ENCODE measurements at places on chromosomes 3 and 15.

GRCh38 chr3:135165260-135165659 lies 370.2 kb downstream of the EPHB1 start:
- DNase-seq = no peak

GRCh38 chr15:95266451-95267061 lies 1035.2 kb downstream of the MCTP2 start:
- DNase-seq = no peak

- no peak for DNase-seq
Measured at GRCh38 chr15:100042558-100042957, 299.2 kb downstream of the ADAMTS17 start.

DNA sequence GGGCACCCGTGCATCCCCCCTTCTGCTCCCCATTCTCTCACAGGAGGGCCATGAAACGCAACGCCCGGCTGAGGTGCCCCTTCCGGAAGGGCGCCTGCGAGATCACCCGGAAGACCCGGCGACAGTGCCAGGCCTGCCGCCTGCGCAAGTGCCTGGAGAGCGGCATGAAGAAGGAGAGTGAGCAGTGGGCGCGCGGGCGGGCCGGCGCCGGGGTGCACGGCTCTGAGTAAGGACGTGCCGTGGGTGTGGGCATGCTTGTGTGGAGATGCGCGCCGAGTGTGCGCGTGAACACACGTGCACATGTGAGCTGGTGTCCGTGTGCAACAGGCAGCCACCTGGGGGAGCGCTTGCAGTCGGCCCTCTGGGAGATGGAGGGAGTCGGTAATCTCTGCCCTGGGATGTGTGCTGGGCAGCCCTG lies 28.1 kb downstream of the NR1I2 start:
- no peak for DNase-seq

- DNase-seq = no peak
Measured at GRCh38 chr3:101124125-101124524, 130.9 kb upstream of the ABI3BP start.

GRCh38 chr15:48371961-48372360 lies 40.7 kb downstream of the DUT start:
- no peak for DNase-seq

DNA sequence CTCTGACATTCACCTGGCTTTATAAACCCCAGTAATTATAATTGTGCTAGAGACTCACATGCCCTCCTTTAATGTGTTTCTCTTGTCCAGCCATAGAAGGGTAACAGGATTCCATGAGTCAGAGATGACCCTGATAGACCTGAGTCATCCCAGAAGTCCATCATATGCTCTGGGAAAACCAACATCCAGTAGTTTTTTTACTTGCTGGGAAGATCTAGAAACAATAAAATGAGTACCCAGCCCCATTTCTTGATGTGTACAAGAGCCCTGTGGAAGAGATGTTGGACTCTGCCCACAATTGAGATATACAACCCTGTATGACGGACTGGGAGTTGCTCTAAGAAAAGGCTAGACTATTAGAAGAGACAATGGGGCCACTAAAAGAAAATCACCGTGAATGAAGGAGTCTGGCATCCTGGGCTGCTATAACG lies 22.4 kb upstream of the THUMPD3 start:
- peak; percentile 51 for DNase-seq

- peak; percentile 4 for DNase-seq
Measured at GRCh38 chr3:197256836-197257444, 41.5 kb downstream of the DLG1 start.

- DNase-seq = no peak
Measured at GRCh38 chr3:10074666-10075065, 33.4 kb downstream of the FANCD2OS start.

GRCh38 chr3:170096342-170096741 lies 58.5 kb downstream of the GPR160 start:
- DNase-seq = no peak

- DNase-seq = no peak
Measured at GRCh38 chr3:185823078-185824044, 1.5 kb downstream of the IGF2BP2 start.

DNA sequence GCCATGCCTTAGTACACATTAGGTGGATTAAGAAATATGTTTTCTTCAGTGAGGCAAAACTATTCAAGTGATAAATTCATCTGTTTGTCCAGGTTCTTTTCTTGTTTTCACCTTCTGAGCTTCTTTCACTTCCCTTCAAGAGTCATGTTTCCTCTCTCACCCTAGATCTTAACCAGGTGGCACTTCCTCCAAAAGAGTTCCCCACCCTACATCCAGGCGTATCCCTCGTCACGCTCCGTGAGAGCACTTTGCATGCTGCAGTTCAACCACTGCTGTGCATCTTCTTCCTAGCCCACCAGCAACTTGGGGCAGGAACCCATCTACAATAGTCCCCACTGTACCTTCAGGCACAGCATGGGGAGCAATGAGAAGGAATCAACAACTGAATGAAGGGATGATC lies 28.9 kb downstream of the OSBPL10 start:
- no peak for DNase-seq

- no peak for DNase-seq
Measured at GRCh38 chr3:14587740-14588360, 47.7 kb upstream of the GRIP2 start.

DNA sequence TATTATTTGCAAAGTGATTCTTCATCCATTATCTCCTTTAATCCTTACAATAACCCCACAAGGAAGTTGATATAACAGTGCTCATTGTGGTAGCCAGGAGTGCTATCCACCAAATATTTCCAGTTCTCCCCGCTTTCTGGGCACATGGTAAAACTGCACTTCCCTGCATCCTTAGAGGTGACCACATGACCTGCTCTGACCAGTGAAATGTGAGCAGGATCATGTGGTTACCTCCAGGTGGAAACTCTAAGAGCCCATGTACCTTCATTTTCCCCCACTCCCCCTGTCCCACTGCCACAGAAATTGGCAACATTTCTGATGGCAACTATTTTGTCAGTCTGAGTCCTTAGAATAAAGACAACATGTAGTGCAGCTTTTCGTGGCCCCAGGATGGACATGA lies 89.7 kb downstream of the MRPL46 start:
- DNase-seq = no peak

GRCh38 chr3:149163066-149163465 lies 33.6 kb downstream of the HPS3 start:
- no peak for DNase-seq

DNA sequence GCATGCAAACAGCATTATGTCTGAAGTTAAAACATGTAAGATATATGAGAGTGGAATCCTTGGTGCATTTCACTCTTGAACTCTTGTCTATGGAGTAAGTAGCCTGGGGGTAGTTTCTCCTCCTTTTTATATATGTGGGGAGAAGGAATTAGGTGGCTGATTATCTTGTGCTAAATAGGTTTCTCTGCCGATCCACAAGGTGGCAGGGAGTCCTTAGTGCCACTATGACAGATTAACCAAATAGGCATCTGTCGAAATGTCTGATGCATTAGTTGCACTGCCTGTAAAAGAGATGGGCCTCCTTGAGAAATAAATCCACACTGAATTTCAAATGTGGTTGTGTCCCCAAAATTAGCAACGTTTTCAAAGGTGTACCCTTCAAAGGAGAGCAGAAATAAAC lies 170.1 kb downstream of the CNTN4 start:
- no peak for DNase-seq

DNA sequence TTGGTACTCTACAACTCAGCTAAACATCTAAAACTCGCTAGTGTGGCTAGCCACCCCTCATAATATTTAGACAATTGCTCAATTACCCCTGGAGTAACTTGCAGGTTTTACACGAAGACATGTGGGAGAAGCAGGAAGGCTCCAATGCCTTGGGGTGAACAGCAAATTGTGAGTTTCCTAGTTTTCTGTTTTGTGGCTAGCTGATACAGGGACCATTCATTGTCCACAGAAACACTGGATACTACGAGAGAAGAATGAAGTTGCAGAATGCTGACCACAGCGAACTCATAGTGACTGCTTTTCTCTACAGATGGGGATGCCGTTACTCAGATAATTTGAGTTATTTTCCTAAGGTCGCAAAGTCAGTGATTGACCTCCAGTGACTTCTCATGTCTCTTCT lies 212.9 kb downstream of the P3H2 start:
- DNase-seq = no peak

DNA sequence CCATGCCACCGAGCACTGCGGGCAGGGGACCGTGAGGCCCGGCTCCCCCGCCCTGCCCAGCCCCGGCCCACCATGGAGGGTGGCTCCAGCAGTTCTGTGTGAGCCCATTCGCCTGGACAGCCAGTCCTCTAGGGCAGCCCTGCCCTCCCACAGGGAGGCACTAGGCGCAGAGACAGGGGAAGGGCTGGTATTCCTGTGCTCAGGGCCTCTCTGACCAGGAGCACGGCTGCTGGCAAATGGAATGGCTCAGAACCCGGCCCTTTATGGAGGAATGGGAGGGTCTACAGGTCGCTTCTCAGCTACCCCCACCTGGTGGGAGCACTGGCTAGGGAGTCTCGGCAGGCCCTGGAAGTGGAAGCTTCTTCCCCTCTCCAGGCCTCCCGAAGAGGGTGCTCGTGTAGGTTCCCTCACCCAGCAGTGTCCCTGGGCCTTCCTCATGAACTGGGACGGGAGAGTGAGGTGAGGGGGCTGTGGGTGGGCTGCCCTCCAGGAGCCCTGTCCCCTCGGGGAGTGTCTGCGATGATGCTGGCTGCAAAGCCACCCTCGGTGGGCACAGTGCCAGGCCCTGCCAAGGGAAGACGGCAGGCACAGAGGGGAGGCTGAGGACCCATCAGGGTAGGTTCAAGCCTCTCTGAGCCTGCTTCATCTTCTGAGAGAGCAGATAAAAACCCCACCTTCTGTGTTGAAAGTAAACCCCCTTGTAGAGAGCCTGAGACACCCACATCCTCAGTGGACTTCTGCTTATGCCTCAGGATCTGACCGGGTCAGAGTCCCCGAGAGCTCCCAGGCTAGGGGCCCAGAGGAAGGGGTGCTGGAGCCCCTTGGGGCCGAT lies 1.5 kb downstream of the MELTF start:
- DNase-seq = no peak

DNA sequence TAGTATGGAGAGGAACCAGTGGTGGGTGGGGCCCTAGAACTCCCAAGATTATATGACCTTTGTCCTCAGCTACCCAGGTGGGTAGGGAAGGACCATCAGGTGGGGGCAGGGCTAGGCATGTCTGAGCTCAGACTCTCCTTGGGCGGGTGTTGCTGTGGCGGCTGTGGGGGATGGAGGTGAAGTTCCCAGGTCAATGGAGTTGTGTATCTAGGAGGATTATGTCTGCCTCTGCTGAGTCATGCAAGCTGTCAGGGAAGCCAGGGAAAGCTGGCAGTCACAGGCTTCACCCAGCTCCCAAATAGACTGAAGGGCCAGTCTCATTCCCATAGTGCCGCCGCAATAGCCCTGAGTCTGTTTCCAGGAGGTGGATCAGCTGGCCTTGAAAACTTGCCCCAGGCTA lies 139.7 kb upstream of the CFAP20DC start:
- DNase-seq = no peak

DNA sequence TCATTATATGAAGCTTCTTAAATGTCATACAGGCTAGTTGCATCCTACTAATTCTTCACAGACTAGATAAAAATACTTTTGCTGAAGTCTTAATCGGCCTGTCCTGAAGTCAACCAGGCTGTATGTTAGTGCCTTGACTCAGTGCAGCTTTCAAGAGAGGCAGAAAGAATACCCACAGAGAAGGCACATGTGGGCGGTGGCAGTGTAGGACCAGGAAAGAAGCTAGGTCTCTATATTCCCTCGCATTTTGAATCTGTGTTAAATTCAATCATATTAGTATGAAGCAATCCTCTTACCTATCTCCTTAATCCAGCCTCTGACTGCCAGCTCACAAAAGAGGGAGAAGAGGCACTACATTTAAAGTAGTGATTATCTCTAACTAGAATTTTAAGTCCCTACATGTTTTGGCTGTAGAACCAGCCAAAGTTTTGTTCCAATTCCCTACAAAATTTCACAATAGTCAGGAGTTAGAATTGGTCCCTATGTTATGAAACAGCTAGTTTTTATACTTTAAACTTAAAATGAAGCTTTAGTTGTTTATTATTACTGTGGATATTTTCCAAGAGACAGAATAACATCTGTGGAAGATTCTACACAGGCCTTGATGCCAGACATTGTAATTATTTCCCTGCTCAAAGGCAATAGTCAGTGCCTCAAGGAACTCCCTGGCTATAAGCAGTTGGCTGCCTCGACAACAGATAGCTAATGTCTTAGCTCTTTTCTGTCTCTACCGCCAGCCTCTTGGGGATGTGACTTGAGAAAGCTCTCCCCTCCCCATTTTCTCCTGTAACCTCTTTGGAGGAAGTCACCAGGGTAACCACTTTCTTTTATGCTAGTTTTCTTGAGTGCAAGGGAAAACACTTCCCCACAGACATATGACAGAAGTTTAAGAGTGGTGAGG lies 31.9 kb downstream of the CRTC3 start:
- no peak for DNase-seq

DNA sequence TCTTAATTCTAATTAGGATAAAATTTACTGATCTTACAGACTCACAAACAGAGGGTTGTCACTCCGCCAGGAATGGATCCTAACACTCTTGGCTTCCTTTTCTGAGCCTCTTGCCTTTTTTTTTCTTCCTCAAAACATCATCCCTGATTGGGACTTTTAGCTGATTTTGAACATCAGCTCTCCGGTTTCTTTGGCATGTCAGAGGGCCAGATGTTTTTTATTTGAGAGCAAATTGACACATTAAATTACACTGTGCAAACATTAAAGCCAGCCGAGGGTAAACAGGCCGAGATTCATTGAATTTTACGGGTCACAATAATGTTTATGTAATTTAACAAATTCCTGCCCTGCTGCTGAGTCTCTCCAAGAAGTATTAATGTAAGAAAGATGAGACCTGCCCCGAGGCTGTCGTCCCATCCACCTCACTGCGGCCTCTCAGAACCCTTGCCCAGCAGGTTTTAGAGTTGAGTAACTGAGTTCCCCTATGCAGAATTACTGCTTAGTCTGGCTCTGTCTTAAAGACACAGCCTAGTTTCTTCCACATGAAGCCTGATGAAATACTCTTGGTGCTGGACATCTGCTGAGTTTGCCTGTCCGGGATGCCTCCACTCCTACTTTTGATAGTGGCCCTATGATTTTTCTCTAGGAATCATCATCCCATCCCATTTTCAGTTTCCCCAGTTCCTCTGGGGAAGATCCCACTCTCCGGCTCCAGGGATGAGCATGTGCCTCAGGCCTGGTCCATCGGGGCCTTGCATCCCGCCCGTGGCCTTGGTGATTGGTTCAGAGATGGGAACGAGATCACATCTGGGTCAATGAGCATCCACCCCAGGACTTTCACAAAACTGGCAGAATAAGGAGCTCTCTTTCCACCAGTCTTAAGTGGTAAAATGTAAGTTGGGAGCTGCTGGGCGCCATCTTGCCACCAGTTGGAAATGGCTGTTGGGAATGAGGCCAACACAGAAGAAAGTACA lies 226.6 kb upstream of the TLE3 start:
- DNase-seq = no peak

- peak; percentile 4 for DNase-seq
Measured at GRCh38 chr3:38084334-38085310, 45.6 kb downstream of the DLEC1 start.

DNA sequence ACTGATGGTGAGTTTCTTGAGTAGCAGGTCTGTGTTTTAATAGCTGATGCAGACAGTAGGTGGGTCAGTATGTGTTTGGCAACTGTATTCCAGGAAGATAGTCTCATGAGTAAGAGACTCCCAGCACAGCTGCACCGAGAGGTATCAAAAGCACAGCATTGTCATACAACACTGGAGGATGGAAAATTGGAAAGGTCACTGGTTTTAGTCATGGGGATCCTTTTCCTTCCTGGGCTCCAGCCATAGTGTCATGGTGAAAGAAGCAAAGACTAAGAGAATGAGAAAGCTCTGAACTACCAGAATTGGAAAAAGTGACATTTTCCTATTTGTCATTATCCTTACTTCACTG lies 61.5 kb downstream of the P3H2 start:
- no peak for DNase-seq
